ENCODE measurements at places on chromosomes 11 and 22. TPM values are rescaled to one million over a fixed set of nuclear protein-coding genes. Genes with fewer than 3 reads are reported as not detected.

Gene UPB1
- polyA plus RNA-seq: 0.87 TPM

Gene MPEG1
- polyA plus RNA-seq: 7.0 TPM

Gene RAPSN
- polyA plus RNA-seq: 0.49 TPM

Gene MAJIN
- polyA plus RNA-seq: 0.39 TPM

Gene OSBP2
- 1.1 TPM for polyA plus RNA-seq

Gene CARD18
- not detected for polyA plus RNA-seq

Gene PMM1
- polyA plus RNA-seq: 55.3 TPM

Gene SGSM1
- polyA plus RNA-seq: 1.9 TPM

Gene C11orf97
- 7.4 TPM for polyA plus RNA-seq
